GM04504 (cell line): ENCODE measurements at places on chromosomes 1 and 21.

GRCh38 chr1:245710961-245711903 lies 556.4 kb downstream of the KIF26B start:
- DNase-seq: no peak

GRCh38 chr1:99825702-99826101 lies 24.5 kb upstream of the AGL start:
- no peak for DNase-seq

DNA sequence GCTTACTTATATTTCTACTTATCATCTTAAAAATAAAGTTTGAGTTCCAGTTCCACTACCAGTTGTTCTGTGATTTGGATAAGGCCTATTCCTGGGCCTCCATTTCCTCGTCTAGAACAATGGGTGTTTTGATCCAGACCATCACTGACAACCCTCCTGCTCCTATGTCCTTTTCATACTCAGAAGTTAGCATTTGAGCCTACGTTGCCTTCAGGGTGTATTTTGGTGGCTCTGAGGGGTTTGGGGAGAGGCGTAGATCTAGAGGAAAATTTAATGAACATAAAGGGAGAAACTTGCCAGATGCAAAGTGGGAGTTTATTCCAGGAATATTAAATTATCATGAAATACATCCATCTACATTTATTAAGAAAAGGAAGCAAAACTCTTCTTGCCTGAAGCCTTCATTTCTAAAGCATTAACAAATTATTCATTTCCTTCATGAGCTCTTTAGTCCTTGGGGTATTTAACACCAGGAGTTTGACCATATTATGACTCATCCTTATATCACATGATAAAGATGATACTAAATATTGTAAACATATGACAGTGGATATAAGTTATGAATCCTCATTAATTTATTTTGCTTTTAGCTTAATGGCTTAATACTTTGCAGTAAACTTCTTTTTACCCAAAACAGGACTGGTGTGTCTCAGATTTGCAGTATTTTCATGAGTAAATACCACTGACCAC lies 47.2 kb upstream of the SYT14 start:
- no peak for DNase-seq

DNA sequence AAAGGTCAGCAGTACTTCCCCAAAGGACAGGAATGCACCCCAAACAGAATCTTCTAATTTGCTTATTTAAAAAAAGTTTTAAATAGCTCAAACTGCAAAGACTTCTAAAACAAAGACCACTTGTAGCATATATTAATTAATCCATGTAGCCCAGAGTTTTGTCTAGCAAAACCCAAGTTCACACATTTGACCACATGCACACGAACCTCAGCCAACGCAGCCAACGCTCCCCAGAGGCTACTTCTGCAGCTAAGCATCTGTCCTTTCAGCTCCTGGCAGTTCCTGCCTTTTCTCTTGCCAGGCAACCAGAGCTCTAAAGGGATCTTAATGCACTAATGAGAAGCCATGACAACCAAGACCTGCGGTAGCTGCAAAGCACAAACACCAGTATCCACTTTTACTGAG lies 89.6 kb downstream of the RERE start:
- no peak for DNase-seq

DNA sequence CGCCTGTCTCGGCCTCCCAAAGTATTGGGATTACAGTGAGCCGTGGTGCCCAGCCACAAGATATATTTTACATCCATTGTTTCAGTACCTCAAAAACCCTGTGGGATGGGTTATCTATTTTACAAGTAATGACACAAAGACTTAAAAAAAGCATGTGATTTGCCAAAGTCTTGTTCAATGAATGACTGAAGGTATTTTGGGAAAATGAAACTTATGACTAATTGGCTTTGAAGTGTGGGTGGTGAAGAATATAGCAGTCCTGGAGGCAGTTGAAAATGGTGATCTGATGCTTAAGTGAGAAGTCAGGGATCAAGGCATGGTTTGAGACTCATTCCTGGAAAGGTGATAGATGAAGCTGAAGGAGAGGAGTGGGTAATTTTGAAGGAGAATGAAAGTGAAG lies 3.0 kb downstream of the SWT1 start:
- DNase-seq: no peak

DNA sequence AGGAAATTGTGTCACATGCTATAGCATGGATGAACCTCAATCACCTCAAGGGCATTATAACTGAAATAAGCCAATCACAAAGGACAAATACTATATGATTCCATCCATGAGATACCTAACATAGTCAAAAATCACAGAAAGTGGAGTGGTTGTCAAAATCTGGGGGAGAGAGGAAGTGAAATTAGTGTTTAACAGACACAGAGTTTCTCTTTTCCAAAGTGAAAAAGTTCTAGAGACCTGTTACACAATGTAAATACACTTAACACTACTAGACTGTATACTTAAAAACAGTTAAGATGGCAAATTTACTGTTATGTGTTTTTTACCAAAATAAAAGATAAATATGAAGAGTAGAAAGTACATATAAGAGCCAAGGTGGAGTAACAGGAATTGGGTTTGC lies 31.8 kb downstream of the ZNF644 start:
- no peak for DNase-seq

GRCh38 chr1:107293901-107294613 lies 153.2 kb downstream of the NTNG1 start:
- DNase-seq: no peak

GRCh38 chr1:173024543-173024942 lies 26.2 kb downstream of the TNFSF18 start:
- DNase-seq: no peak

DNA sequence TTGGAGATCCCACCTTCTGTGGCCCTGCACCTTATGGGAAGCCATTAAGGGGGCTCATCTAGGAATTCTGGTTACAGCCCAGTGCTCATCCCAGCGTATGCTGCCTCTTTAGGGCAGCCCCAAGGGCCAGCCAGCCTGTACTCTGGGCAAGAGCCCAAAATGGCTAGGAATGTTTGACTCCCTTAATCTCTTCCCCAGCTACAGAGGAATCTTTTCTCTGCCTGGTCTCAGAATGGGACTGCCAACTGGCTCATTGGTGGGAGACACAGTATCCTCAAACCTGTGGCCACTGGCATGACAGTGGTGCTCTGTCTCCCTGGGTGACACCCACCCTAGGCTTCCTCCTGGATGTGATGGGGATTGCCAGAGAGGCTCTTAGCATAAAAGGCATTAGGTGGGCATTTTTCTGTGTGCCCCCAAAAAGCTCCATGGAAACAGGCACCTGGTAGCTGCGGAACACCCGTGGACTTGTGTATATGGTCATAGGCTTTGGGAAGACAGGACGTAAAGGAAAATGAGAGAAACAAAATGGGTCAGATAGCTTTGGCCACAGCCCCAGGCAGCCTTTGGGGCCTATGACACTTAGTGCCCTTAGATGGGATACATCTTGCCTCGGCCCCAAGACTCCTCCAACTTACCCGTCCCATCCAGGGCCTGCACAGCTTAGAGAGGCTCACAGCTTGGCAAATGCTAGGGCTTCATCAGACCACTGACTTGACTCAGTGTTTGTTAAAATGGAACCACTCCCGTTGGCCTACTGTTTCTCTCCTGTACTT lies 6.9 kb downstream of the TMEM81 start:
- DNase-seq: no peak

- no peak for DNase-seq
Observed at GRCh38 chr1:111833334-111833733, 77.6 kb downstream of the DDX20 start.

DNA sequence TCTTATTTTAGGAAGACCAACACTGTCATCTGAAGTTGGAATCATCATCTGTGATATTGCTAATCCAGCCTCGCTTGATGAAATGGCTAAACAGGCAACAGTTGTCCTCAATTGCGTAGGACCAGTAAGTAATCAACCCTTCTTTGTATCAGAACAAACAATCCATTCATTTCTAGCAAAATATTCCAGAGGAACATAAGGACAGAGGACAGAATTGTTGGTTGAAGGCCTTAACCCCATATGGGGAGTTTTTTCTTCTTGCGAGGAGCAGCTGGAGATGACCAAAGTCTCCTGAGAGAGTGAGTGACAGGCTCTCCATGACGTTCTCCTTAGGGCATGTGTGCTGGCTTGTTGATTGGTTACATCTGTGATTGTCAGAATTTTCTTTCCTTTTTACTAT lies 2.7 kb downstream of the SCCPDH start:
- DNase-seq: no peak

- no peak for DNase-seq
Observed at GRCh38 chr21:45535341-45536081, 6.7 kb downstream of the SLC19A1 start.

DNA sequence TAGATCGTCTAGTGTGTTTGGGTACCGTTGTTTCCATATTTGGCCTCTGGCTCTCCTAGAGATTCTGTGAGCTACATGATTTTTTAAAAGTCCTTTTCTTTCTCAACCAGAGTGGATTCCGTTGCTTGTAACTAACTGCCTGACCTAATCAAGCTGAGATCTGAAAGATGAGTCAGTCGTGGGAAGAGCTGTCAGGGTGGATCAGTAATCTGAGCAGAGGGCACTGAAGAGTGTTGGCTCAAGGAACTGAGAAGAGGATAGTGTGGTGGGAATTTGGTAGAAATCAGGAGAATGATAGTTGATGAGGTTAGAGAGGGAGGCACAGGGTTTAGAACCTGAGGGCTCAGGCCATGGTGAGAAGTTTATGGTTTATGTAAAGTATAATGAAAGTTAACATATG lies 52.2 kb downstream of the TRAF5 start:
- peak; percentile 72 for DNase-seq

- peak; percentile 54 for DNase-seq
Observed at GRCh38 chr1:202009326-202010179, 834 bp upstream of the ELF3 start.

DNA sequence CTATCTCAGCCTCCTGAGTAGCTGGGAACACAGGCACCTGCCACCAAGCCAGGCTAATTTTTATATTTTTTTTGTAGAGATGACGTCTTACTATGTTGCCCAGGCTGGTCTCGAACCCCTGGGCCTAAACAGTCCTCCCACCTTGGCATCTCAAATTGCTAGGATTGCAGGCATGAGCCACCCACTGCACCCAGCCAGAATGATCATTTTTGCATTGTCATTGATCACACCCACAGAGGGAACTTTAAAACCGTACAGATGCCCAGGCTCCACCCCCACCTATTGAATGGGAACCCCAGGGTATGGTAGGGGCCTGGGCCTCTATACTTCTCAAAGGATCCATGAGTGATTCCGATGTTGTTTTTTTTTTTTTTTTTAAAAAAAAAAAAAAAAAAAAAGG lies 36.7 kb downstream of the ETNK2 start:
- DNase-seq: no peak

DNA sequence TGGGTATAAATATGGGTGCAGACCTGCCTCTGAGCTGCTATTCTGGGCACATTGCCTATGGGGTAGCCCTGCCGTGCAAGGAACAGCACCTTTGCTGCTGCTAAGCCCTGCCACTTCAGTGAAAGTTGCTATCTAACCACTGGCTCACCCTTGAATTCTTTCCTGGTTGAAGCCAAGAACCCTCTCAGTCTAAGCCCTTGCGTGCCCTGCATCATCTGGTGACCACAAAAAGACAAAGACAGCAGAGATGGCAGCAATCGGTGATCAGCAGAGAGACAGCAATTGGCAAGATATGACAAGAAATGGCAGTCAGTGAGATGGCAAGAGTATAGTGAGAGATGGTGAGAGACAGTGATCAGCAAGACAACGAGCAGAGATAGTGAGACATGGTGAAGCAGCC lies 418.3 kb downstream of the MATN1 start:
- DNase-seq: no peak

- no peak for DNase-seq
Observed at GRCh38 chr1:178689769-178690168, 35.3 kb upstream of the RALGPS2 start.

GRCh38 chr1:81689531-81689941 lies 111.2 kb upstream of the ADGRL2 start:
- peak; percentile 60 for DNase-seq

DNA sequence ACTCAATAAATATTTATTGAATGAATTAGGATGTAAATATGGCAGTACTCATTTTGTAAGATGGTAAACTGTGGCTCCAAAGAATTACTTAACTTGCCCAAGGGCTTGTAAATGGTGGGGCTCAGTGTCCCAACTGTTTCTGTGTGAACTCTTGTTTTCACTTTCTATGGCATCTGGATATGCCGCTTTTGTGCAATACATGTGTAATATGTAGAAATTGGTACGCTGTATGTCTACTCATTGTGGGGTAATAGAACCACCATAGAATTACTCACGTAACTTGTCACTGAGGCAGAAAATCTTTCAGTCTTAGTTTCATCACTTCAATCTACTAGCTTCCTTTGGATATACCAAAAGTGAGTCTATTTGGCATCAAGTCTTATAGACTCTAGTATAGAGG lies 977 bp downstream of the PRPF3 start:
- peak; percentile 5 for DNase-seq

- DNase-seq: no peak
Observed at GRCh38 chr21:41369105-41369919, 7.5 kb downstream of the MX2 start.

- DNase-seq: no peak
Observed at GRCh38 chr1:244836135-244836521, 670 bp downstream of the COX20 start.

- no peak for DNase-seq
Observed at GRCh38 chr1:235758931-235759330, 107.8 kb downstream of the LYST start.

DNA sequence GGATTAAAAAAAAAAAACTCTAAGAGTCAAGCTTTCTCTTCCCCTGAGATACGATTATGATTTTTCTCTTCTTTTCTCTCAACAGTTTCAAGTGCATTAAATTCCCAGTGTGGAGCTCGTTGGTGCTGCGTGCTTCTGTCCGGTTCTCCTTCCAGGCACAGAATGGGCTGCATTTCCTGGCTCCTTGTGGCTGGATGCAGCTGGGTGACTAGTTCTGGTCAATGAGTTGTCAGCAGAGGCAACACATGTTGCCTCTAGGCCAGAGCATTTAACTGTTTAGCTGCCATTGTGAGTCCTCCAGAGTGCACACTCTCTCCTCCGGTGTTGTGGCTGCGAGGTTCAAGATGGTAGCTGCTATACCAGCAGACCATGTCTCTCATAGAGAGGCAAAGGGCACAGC lies 312.9 kb downstream of the RRAGC start:
- DNase-seq: no peak

- DNase-seq: no peak
Observed at GRCh38 chr1:179870870-179871269, 6.7 kb downstream of the TOR1AIP2 start.

DNA sequence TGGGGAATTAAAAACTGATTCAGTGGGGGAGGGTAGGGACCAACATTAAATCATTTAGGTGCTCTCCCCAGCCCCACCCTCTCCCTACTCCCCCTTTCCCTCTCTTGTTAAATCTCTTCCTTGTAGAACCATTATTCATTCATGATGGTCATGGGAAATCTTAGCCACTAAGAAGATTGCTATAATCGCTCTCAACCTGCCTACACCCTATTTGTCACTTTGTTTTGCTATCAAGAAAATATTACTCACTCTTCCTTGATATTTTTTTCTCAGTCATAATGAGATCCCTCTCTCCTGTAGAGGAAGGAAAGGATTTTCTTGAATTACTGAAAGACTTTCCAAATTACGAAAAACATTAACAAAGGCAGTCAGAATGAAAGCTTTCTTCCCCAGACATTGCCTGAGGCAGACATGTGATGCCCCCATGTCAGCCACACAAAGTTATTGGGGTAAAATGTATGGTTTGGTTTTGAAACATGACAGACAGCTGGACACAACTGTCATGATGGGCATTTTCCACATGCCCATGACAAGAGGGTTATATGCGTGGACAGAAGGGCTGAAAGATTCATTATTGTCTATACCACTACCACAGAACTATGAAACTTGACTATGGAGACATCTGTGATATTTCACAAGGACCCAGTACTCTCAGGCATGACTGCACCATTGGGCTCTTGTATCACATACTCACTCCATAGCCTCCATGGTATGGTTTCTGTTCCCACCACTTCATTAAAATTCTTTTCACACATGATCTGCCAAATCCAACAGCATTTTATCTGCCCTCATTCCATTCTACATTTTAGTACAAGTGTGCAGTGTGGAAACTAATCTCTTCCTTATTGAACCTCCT lies 420.1 kb downstream of the DISC1 start:
- no peak for DNase-seq
